Uterus (tissue), 4 donors: ENCODE measurements at places on chromosomes 13 and 19. TPM values are rescaled to one million over a fixed set of nuclear protein-coding genes. Genes with fewer than 3 reads are reported as not detected.

- H3K27ac ChIP-seq = peak overlapping the region; percentile 70
- H3K4me3 ChIP-seq = no peak overlapping the region
- DNase-seq = no peak
Observed at GRCh38 chr13:40611004-40611403, 55.4 kb downstream of the FOXO1 start.

DNA sequence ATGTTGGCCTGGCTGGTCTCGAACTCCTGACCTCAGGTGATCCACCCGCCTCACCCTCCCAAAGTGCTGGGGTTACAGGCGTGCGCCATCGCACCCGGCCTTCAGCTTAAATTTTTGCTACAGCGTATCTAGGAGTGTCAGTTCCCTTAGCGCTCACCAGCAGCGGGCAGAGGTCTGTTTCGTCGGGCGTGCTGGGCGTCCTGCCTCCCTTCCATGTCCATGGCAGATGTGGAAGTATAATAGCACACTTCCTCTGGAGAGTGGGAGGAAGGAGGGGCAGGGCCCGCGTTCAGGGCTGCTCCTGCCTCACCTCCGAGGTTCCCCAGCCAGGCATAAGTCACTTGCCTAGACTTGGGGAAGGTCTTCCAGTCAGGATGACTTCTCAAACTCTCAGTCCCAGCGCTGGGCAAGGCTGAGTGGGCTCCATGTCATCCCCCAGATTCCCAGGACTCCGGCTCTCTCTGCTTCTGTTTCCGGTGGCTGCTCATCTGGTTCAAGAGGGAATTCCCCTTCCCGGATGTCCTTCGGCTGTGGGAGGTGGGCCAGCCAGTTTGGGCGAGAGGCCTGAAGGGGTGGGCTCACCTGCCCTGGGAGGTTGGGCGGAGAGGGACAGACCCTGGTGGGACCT is 9.5 kb downstream of the IL4I1 start:
- no peaks in the 10 kb centered on the region for H3K27me3 ChIP-seq
- no peaks in the 10 kb centered on the region for H3K36me3 ChIP-seq
- H3K4me1 ChIP-seq = no peaks in the 10 kb centered on the region
- no peak overlapping the region for H3K27ac ChIP-seq
- peak; percentile 7 for DNase-seq

GRCh38 chr19:10661946-10662345 is 7.8 kb downstream of the ILF3 start:
- H3K4me3 ChIP-seq = no peak overlapping the region
- H3K36me3 ChIP-seq = no peaks in the 10 kb centered on the region
- peaks cover 17% of the 10 kb centered on the region for H3K4me1 ChIP-seq
- H3K27ac ChIP-seq = no peak overlapping the region

GRCh38 chr13:76672420-76672819 is 213.8 kb downstream of the KCTD12 start:
- no peak for DNase-seq
- H3K27me3 ChIP-seq = no peaks in the 10 kb centered on the region
- no peak overlapping the region for H3K4me3 ChIP-seq
- no peak overlapping the region for H3K27ac ChIP-seq

- no peak overlapping the region for H3K4me3 ChIP-seq
- no peak overlapping the region for H3K27ac ChIP-seq
- DNase-seq = no peak
Observed at GRCh38 chr13:57787058-57787791, 155.7 kb downstream of the PCDH17 start.

- no peaks in the 10 kb centered on the region for H3K36me3 ChIP-seq
- H3K27ac ChIP-seq = no peak overlapping the region
- no peaks in the 10 kb centered on the region for H3K27me3 ChIP-seq
- no peak for DNase-seq
- no peak overlapping the region for H3K4me3 ChIP-seq
Observed at GRCh38 chr13:107066355-107066754, 498.4 kb upstream of the ARGLU1 start.

- no peaks in the 10 kb centered on the region for H3K27me3 ChIP-seq
- no peaks in the 10 kb centered on the region for H3K4me1 ChIP-seq
- no peak overlapping the region for H3K4me3 ChIP-seq
- H3K36me3 ChIP-seq = no peaks in the 10 kb centered on the region
- H3K27ac ChIP-seq = no peak overlapping the region
- no peak for DNase-seq
Observed at GRCh38 chr19:5792224-5792623, 1.3 kb upstream of the DUS3L start.

DNA sequence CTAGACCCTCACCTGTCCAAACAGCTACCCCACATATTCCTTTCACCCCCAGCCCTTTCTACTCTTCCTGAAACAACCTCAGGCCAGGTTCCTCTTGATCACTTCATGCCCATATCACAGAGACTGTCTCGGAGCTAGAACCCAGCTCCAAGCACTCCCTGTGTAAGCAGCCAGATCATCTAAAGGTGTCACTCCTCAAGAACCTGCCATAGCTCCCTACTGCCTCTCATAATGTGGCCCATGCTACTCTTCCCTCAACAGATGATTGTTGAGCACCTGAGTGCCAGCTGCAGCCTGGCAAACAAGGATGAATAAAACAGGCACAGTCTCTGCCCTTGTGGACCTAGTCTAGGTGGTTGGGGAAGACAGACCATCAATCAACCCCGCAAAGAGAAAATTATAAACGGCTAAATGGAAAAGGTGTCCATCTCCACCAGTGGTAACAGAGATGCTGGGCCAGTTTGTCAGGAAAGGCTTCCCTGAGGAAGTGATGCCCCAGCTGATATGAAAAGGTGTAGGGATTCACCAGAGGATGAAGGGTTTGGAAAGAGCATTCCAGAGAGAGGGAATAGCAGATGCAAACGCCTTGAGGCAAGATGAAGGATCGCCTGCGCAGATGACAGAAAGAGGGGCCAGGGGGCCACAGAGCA is 8.3 kb downstream of the EPS15L1 start:
- H3K36me3 ChIP-seq = no peaks in the 10 kb centered on the region
- no peaks in the 10 kb centered on the region for H3K27me3 ChIP-seq
- peak overlapping the region; percentile 56 for H3K27ac ChIP-seq
- peaks cover 4% of the 10 kb centered on the region for H3K4me1 ChIP-seq
- H3K4me3 ChIP-seq = no peak overlapping the region

- H3K4me3 ChIP-seq = no peak overlapping the region
- H3K27me3 ChIP-seq = no peaks in the 10 kb centered on the region
- no peak overlapping the region for H3K27ac ChIP-seq
- no peaks in the 10 kb centered on the region for H3K4me1 ChIP-seq
- DNase-seq = no peak
- no peaks in the 10 kb centered on the region for H3K36me3 ChIP-seq
Observed at GRCh38 chr13:23185542-23185941, 4.8 kb downstream of the SGCG start.

DNA sequence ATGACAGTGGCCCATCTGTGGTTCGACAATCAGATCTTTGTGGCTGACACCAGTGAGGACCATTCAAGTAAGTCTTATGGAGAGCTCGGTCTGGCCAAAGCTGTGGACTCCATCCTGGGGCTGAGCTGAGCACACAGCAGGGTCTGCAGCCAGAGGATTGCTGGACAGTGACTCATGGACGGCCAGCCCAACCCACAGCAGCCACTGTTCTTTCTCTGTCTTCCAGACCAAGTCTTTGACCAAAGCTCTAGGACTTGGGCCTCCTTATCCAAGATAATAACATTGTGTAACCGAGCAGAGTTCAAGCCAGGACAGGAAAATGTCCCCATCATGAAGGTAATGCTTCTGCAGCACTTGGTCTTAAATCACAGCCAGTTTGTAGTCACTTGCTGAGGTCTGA is 12.4 kb downstream of the ATP12A start:
- no peak overlapping the region for H3K4me3 ChIP-seq
- H3K4me1 ChIP-seq = no peaks in the 10 kb centered on the region
- no peaks in the 10 kb centered on the region for H3K27me3 ChIP-seq
- DNase-seq = no peak
- no peaks in the 10 kb centered on the region for H3K36me3 ChIP-seq
- H3K27ac ChIP-seq = no peak overlapping the region

GRCh38 chr13:43631106-43631505 is 155.7 kb downstream of the ENOX1 start:
- H3K4me1 ChIP-seq = no peaks in the 10 kb centered on the region
- H3K36me3 ChIP-seq = no peaks in the 10 kb centered on the region
- H3K27me3 ChIP-seq = no peaks in the 10 kb centered on the region
- DNase-seq = no peak
- no peak overlapping the region for H3K4me3 ChIP-seq

DNA sequence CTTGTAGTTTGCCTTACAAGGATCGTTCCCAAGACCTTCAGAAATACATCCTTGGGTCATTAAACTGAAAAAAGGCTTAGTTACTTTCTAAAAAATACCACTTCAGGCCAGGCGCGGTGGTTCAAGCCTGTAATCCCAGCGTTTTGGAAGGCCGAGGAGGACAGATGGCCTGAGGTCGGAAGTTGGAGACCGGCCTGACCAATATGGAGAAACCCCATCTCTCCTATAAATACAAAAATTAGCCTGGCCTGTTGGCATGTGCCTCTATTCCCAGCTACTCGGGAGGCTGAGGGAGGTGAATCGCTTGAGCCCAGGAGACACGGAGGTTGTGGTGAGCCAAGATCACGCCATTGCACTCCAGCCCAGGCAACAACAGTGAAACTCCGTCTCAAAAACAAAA is 2.2 kb upstream of the ZNF28 start:
- H3K4me3 ChIP-seq = no peak overlapping the region
- H3K27ac ChIP-seq = no peak overlapping the region
- H3K36me3 ChIP-seq = no peaks in the 10 kb centered on the region
- no peaks in the 10 kb centered on the region for H3K27me3 ChIP-seq
- no peaks in the 10 kb centered on the region for H3K4me1 ChIP-seq

DNA sequence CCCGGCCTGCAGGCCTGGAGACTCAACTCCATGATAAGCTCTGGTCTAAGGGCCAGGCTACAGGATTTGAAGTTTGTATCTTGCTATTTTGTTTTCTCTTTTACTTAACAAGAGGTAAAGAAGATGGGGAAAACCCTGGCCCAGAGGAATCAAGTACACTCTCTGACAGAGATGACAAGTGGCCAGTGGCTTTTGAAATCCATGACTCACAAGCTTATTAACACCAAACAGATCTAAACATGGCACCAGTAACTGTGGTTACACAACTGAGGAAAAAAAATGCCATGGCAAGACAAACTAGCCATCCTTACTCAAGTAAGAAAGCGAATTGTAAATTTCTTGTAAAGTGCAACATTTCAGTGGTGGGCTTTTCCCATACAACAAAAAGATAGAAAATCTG is 72.6 kb upstream of the SERTM1 start:
- H3K36me3 ChIP-seq = no peaks in the 10 kb centered on the region
- no peak for DNase-seq
- H3K4me3 ChIP-seq = no peak overlapping the region
- no peaks in the 10 kb centered on the region for H3K4me1 ChIP-seq

DNA sequence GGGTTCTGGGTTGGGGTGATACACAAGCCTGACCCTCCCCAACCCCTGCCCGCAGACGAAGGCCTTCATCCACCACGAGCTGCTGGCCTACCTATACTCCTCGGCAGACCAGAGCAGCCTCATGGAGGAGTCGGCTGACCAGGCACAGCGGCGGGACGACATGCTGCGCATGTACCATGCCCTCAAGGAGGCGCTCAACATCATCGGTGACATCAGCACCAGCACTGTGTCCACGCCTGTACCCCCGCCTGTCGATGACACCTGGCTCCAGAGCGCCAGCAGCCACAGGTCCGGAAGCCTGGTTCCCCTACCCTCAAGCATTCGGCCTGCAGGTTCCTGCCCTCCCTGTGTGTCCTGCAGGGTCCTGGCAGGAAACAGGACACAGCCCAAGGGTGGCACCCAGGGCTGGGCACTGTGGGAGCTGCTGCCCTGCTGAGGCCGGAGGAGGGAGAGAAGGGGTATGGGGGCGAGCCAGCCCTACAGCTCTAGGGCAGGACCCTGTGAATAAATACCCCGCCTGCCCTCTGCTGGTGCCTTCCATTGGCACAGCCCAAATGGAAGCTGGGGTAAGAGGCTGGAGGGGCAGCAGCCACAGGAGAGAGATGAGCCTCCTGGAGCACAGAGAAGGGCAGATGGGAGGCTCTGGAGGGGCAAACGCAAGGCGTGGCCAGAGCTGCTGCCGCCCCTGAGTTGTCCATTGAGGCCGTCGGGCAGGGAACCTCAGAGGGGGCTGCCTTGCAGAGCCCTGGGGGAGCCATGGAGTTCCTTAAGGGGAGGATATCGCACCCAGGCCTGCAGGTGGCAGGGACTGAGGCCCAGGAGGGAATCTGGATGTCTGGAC is 6.8 kb downstream of the TMED1 start:
- no peak overlapping the region for H3K27ac ChIP-seq
- no peaks in the 10 kb centered on the region for H3K36me3 ChIP-seq
- no peaks in the 10 kb centered on the region for H3K27me3 ChIP-seq
- no peak for DNase-seq

- no peaks in the 10 kb centered on the region for H3K27me3 ChIP-seq
- no peak for DNase-seq
Observed at GRCh38 chr13:24179486-24179850, 18.9 kb downstream of the SPATA13 start.

DNA sequence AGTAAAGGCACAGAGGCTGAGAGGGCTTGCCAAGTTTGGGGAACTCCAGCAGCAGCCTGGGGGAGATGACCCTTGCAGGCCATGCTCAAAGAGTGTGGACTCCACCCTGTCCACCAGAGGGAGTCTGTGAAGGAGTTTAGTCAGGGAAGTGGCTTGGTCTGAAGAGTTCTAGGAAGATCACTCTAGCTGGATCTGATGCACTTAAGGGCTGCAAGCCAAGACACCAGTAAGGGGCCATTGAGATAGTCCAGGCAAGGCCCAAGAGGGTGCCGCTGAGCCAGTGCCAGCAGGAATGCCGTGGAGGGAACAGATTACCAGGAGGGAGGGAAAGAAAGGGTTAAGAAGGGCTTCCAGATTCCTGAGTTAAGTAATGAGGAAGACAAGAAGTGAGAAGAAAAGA is 68.7 kb downstream of the ZAR1L start:
- H3K27me3 ChIP-seq = no peaks in the 10 kb centered on the region
- H3K4me1 ChIP-seq = no peaks in the 10 kb centered on the region
- no peak overlapping the region for H3K27ac ChIP-seq
- no peaks in the 10 kb centered on the region for H3K36me3 ChIP-seq

- DNase-seq = no peak
- no peaks in the 10 kb centered on the region for H3K36me3 ChIP-seq
- no peak overlapping the region for H3K4me3 ChIP-seq
- no peaks in the 10 kb centered on the region for H3K4me1 ChIP-seq
- H3K27me3 ChIP-seq = no peaks in the 10 kb centered on the region
Observed at GRCh38 chr13:50392977-50393376, 377.7 kb downstream of the KCNRG start.

GADD45B gene
- total RNA-seq = 53.4 TPM

CERS4 gene
- 60.8 TPM for total RNA-seq

CYP4F12 gene
- total RNA-seq = 29.5 TPM

MAST1 gene
- not detected for total RNA-seq

GRIN2D gene
- total RNA-seq = not detected

ZFP14 gene
- total RNA-seq = 7.4 TPM

CYP4F11 gene
- not detected for total RNA-seq

GRAMD1A gene
- total RNA-seq = 41.8 TPM

LGALS7B gene
- total RNA-seq = not detected
